ENCODE measurements at places on chromosomes 1 and 21.
A peak's percentile ranks its signal among the peaks of the same experiment; 100 is the strongest.

- no peak for DNase-seq
Measured at GRCh38 chr1:18955441-18956192, 859 bp downstream of the IFFO2 start.

DNA sequence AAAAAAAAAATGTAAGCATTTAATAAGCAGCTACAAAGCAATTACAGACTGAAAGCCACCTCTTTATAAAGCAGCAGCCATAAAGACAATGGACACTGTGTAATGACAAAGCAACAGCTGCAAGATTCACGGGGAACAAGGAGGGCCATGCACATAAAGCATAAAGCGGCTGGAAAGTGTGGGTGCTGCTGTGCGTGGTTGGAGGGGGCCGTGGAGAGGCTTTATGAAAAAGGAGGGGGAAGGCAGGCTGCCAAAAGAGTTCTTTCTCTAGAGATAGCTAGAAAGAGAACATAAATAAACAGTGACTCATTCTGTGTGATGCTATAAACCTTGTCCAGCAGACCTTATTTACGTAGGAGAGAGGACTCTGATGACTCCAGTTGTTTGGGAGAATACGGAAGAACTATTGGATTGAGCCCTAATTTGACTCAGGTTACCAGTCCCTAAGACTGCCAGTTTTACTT, 49.3 kb downstream of the ADAMTS1 start:
- no peak for DNase-seq

DNA sequence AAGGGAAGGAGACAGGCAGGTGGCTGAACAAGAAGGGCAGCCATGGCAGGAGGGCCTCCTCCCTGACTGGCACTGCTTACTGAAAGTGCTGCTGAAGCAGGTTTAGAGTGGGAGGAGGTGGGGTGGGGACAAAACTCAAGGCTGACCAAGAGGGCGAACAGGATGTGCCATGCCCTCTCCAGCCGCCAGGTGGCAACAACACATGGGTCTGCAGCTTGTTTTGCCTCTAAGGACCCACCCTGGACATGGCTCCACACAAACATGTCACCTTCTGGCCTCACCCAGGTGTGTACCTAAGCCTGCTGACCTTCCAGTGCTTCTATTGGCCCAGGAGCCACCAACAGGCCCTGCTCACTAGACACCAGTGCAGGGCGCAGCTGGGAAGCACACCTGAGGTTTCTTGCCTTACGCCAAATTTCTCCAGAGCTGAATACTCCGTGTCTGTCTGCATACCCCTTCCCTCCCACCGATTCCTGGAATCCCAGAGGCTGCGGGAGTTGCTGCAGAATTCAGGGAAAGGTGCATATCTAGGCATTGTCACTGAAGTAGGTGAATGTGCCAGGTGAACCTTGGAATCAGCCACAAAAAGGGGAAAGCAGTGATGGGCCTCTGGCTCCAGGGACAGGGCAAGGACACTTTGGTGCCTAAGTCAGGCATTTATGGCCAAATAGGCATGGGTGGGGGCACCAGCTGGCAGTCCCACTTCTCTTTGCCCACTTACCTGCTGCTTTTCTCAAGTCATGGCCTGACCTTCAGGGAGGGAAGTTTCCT, 5.3 kb downstream of the PSRC1 start:
- peak; percentile 92 for DNase-seq

GRCh38 chr1:24206083-24206464, 19.0 kb upstream of the IFNLR1 start:
- DNase-seq: no peak
